ENCODE measurements at places on chromosomes 4 and X. TPM values are rescaled to one million over a fixed set of nuclear protein-coding genes. Genes with fewer than 3 reads are reported as not detected.

The CSN2 gene
- total RNA-seq: not detected

The STATH gene
- total RNA-seq: not detected

The HTT-AS gene
- not detected for total RNA-seq

The FRG1 gene
- total RNA-seq: 21.4 TPM

The ERAS gene
- total RNA-seq: not detected

The PRSS12 gene
- total RNA-seq: 14.9 TPM

The CNKSR2 gene
- 5.9 TPM for total RNA-seq

The TMEM184C gene
- 34.3 TPM for total RNA-seq

The NAAA gene
- total RNA-seq: 7.8 TPM

The MAD2L1 gene
- total RNA-seq: 142 TPM

The DCX gene
- total RNA-seq: 1.4 TPM

The SLC26A1 gene
- 0.03 TPM for total RNA-seq

The ATRX gene
- total RNA-seq: 33.8 TPM

The EDA gene
- total RNA-seq: 8.6 TPM

The PNMA5 gene
- total RNA-seq: 0.22 TPM

The FGF13 gene
- total RNA-seq: 81.2 TPM

The GIMD1 gene
- total RNA-seq: not detected

The GSX2 gene
- total RNA-seq: 1.4 TPM

The GAB3 gene
- total RNA-seq: 0.22 TPM

The HSFX2 gene
- 1.2 TPM for total RNA-seq

The DUSP21 gene
- not detected for total RNA-seq

The MTNR1A gene
- 0.76 TPM for total RNA-seq

The PAGE5 gene
- total RNA-seq: not detected

The RAI2 gene
- 0.38 TPM for total RNA-seq

The PRDM8 gene
- total RNA-seq: 0.07 TPM

The SCD5 gene
- total RNA-seq: 4.8 TPM

The RAB9A gene
- 82.6 TPM for total RNA-seq

The CXCL8 gene
- total RNA-seq: not detected

The SMIM31 gene
- not detected for total RNA-seq

The RIBC1 gene
- total RNA-seq: 0.69 TPM

The FGF5 gene
- not detected for total RNA-seq

The CITED1 gene
- total RNA-seq: 1.4 TPM

The SLC10A6 gene
- total RNA-seq: not detected

The NOP14 gene
- 17.3 TPM for total RNA-seq

The CYLC1 gene
- total RNA-seq: not detected

The ADGRG4 gene
- total RNA-seq: not detected

The ARX gene
- not detected for total RNA-seq

The TMPRSS11B gene
- not detected for total RNA-seq

The TRMT2B gene
- total RNA-seq: 9.8 TPM

The SPANXC gene
- total RNA-seq: not detected

The HTN1 gene
- not detected for total RNA-seq

The GPR119 gene
- total RNA-seq: not detected

The MUC7 gene
- total RNA-seq: not detected

The COX7B gene
- total RNA-seq: 220 TPM

The TACR3 gene
- 0.28 TPM for total RNA-seq

The ZNF275 gene
- 6.9 TPM for total RNA-seq
